ENCODE measurements at places on chromosomes 4 and X. TPM values are rescaled to one million over a fixed set of nuclear protein-coding genes. Genes with fewer than 3 reads are reported as not detected.

DNA sequence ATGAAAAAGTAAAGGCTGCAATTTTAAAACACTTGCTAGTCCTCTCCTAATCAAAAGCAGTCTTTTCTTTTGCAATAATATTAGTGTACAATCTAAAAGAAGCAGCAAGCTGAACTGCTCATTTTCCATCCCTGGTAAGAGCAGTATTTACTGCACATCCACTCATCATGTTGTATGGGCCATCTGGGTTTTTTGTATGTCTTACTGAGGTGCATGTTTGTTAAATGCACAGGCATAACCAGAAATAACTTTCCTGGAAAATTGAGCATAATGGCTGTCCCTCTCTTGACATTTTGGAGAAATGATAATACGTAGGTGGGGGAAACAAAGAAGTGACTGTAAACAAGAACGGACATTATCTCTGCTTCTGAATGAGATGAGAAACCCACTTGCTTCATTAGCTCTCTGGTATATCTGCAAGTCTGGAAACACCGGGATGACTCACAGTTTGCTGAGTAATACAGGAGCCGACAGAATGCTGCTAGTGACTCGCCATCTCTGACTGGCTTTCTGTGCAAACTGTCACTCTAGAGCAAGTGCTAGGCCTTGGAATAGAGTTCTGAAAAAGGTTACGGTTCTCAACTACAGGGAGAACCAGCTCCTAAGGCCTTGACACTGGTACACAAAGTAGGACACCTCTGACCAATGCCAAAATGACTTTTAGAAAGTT, 85.7 kb upstream of the MTM1 start:
- DNase-seq, result peak; percentile 20

- no peak for DNase-seq
Measured at GRCh38 chr4:173652283-173652931, 122.4 kb upstream of the HAND2 start.

- no peak for DNase-seq
Measured at GRCh38 chr4:36508394-36508793, 227.0 kb downstream of the DTHD1 start.

DNA sequence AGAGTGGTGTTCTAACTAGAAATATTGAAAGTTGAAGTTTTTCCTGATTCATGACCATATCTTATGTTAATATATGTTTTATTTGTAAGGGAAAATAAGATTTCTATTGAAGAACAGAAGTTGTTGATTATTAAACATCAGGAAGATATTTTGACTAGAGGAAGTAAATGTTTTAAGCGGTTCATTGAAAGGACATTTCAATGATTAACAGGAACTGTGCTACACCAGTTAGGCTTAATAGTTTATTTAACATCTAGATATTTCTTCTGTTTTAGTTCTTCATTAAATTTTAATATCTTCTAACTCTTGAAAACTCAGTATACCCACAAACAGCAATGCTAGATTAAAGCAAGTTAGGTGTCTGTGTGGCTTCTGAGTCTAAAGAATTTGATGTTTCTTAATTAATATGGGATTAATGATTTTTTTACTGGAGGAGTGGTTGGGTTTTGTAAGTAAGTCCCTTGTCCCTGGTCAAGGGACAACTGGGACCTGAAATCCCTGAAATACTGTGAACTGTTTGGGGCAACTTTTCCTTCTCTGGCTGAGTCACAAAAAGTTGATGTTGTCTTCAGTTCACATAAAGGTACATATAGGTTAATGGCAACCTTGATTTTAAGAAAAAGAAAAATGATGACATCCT, 42.9 kb upstream of the CYP4V2 start:
- DNase-seq, result no peak

Gene XPNPEP2
- total RNA-seq, result not detected

Gene GLA
- 234 TPM for total RNA-seq

DNA sequence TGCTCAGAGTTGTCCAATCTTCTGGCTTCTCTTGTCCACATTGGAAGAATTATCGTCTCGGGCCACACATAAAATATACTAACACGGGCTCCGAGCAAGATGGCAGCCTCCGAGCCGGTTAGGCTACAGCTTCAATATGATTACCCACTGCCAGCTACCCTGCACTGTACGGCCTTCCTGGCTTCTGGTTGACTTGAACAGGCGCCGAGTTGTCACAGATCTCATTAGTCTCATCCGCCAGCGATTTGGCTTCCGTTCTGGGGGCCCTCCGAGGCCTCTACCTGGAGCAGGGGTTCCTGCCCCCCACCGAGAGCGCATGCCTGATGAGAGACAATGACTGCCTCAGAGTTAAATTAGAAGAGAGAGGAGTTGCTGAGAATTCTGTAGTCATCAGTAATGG, 101.2 kb upstream of the NUDT6 start:
- no peak for DNase-seq

GRCh38 chr4:168384437-168385141, 66.0 kb upstream of the DDX60 start:
- no peak for DNase-seq

- DNase-seq, result no peak
Measured at GRCh38 chr4:108166441-108167315, 2.1 kb downstream of the LEF1 start.

- no peak for DNase-seq
Measured at GRCh38 chr4:71231129-71232055, 107.4 kb upstream of the SLC4A4 start.

- no peak for DNase-seq
Measured at GRCh38 chr4:25567253-25567652, 88.4 kb upstream of the SLC34A2 start.

DNA sequence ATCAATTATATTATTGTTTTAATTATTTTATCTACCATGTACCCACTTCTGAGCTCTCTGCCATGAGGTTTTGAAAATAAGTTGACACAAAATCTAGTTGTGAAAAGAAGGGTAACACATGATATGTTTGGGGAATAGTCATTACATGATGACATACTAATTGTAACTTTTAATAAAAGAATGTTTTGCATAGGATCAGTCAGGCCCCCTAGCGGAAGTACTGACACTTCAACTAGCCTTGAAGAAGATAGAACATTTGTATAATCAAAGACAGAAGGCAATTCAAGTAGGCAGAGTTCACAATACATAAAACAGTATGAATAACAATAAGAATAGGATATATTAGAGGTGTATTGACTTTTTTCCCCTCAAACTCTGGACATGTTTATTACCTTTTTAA, 1191.0 kb upstream of the AGA start:
- DNase-seq, result no peak

DNA sequence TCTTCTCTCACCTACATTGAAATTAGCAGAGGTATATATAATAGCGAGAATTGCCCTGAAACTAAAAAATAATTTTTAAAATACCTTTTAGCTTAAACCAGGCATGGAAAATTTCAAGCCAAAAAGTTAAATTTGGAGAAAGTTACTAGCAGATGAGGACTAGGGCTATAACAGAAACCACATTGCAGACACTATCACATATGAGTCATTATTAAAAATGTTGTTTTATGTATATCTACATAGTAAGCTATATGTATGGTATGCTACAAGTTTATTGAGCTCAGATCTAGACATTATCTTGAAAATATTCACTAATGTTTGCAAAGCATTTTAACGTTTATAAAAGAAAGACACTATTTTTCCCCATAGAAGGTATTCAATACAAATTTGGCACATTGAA, 147.8 kb downstream of the PAPSS1 start:
- DNase-seq, result no peak

Gene SPARCL1
- total RNA-seq, result not detected

DNA sequence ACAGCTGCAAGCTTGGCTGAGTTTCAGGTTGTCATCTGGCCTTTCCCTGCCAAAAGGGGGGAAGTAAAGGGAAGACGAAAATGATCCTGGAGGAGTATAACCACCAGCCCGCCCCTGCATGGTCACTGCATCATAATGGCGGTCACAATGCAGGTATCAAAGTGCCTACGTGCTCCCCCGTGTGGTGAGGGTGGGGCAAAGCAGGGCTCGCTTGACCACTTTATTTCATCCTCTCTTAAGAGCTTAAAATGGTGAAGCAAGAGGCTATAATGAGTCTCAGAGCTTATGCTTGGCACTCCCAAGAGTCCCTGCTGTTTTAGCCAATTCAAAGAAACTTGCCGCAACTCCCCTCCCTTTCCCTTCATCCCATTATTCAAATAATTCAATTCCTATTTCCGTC, 105.6 kb downstream of the APOOL start:
- peak; percentile 13 for DNase-seq

- DNase-seq, result no peak
Measured at GRCh38 chrX:107750861-107751445, 24.6 kb downstream of the TSC22D3 start.

Gene ADH5
- total RNA-seq, result 92.4 TPM

Gene SLC4A4
- 0.10 TPM for total RNA-seq

Gene MBTPS2
- 23.0 TPM for total RNA-seq

Gene FATE1
- not detected for total RNA-seq

- DNase-seq, result no peak
Measured at GRCh38 chrX:41739871-41740270, 15.9 kb downstream of the GPR82 start.

- peak; percentile 19 for DNase-seq
Measured at GRCh38 chr4:145852256-145852839, 86.3 kb downstream of the ZNF827 start.

GRCh38 chr4:102298716-102299115, 46.6 kb downstream of the SLC39A8 start:
- DNase-seq, result no peak

Gene SH3D19
- total RNA-seq, result 20.4 TPM

DNA sequence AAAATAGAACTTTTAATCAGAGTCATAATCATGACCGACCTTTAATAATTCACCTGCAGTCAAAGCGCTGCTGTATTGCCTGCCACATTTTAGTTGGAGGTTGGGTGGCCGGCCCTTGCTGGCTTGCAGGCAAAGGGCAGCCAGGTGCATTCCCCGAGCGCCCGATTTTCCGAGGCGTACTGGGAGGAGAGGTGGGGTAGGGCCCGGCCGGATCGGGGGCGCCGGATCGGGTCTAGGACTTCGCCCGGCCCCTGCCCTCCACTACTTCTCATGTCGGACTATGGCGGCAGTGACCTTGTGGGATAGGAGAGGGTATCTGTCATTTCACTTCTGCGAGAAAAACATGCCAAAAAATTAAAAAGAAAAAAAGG, 2.5 kb upstream of the RS1 start:
- DNase-seq, result no peak

DNA sequence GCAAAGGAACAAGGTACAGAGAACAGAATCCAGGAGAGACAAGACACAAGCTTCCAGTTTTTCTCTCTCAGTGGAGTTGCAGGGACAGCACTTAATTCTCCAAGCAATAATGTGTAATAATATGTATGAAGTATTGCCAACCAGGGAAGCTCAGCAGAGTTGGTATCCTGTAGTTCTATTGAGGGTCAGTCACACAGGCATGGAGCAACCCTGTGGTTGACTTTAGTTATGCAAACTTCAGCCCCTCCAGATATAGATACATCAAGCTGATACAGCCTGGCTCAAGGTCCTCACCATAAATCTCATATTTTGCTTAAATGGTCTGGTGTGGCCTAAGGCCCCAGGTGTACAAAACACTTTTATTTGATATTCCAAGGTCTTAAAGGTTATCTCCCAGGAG, 248.6 kb upstream of the EPHA5 start:
- no peak for DNase-seq

DNA sequence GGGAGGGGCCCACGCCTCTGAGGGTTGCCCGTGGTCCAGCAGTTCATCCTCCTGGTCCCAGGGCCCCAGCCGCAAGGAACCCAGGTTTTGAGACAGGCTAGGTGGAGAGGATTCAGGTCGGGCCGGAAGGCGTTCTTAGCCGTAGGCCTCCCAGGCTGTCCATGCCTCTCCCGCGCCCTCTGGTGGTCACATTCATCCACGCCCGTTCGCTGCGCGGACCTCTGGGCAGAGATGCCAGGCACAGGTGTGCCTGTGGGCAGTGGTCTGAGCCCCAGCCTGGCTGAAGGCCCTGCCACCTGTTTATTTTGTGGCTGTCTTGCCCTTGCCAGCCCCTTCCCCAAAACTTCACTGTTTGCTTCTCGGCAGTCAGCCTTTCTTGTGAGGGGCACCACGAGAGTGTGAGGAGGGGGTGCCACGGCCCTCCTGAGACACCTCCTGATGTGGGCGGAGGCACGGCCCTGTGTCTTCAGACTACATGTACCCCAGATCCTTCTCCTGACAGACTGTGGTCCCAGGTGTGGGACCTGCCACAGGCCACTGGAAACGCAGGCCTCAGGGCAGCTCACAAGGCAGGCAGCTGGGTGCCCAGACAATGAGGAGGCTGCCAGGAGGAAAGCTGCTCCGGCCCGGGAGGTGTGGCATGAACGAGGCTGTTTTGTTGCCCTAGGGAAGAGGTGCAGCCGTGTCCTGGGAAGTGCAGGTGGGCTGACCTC, 5.0 kb downstream of the UVSSA start:
- DNase-seq, result peak; percentile 70

Gene TSPYL2
- total RNA-seq, result 9.9 TPM

- DNase-seq, result no peak
Measured at GRCh38 chr4:167421201-167421600, 186.9 kb upstream of the SPOCK3 start.

GRCh38 chr4:86950831-86951525, 16.2 kb downstream of the AFF1 start:
- DNase-seq, result no peak

DNA sequence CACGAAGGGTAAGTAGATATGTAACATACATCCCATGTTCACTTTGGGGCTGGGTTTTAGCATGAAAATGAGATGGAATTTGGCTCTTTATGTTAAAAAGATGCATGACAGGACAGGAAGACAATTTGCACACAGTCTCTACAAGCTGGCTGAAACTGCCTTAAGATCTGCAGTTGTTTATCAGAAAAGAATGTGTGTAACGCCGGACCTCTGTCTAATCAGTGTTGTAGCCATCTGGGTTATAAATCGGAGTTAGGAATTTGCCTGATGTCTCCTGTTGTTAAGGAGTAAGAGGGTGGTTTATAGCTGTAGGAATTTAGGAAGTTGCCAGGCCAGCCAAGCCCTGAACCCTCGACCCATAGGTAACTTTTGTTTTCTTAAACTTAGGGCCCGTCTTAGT, 562.9 kb upstream of the FAT1 start:
- no peak for DNase-seq

GRCh38 chr4:96642490-96642889, 802.6 kb downstream of the PDHA2 start:
- DNase-seq, result no peak

- DNase-seq, result peak; percentile 63
Measured at GRCh38 chr4:94452476-94453371, 982 bp downstream of the PDLIM5 start.

DNA sequence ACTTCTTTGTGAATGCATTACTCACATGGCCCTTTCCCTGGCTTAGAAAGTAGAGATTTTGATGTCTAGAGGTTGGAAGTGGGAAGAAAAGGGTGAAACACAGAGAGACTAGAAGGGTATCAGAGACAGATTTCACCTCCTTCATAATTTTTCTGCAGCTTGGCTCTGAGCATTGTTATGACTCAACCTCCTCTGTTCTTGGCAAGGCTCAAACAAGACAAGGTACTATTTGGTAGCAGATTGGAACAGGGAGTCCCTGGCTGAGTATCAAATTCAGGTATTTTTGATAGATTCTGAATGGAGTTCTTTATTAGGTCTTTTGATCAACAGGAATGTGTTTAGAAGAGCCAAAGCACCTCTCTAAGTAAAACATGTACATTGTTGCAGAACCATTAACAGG, 146.3 kb upstream of the CHRDL1 start:
- DNase-seq, result no peak

GRCh38 chr4:26583538-26583864, 383 bp upstream of the TBC1D19 start:
- no peak for DNase-seq
